ENCODE measurements at places on chromosomes 11 and 22.

DNA sequence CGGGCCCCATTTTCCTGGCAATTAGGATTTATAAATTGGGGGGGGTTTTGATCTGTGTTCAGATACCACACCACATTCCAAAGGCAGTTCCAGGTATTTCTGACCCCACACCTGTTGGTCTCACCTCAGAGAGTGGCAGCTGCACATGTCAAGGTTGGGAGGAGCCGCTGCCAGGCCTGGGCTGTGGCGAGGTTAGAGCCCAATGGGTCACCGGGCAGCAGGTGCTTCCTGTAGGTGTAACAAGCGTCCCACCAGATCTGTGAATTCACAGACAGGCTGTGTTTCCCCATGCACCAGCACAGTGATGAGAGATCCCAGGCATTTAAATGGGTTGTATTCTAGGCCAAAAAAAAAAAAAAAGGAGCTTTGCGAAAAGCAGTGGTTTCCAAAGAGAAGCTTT lies 58.6 kb downstream of the CABIN1 start:
- DNase-seq: no peak

DNA sequence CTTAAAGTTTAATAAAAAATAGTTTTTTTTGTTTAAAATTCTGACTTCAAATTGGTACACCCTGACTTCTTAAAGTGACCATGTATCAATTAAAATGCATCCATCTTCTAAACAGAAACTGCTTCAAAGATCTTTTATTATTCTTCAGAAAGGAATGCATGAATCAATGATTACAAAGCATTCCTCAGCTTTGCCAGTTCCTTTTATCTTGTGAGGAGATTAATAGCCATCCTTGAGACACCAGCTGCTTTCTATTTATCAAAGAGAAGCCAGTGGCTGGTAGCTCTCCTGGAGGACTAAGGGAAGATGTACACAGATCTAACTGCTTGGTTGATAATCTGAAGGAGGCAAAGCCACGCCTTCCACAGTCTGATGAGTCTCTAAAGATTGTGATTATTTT lies 2222.5 kb downstream of the LRRC4C start:
- DNase-seq: no peak

- no peak for DNase-seq
Measured at GRCh38 chr11:9914064-9914463, 250.2 kb downstream of the SWAP70 start.

DNA sequence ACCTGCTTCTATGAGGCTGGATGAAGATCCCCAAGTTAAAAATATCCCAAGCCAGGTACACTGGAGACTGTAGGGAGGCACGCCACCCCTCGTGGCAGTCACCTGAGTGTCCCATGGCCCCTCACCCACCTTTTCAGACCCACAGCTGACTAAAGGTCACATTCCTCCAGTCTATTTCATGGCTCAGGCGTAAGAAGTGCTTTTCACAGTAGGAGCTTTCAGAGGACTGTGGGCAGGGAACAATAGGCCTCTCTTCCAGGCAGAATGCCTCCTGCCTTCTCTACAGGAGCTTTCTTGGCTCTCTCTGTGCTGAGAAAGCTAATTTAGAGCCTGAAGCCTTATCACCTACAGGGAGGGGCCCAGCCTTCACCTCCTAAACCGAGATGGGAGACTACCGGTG lies 73.8 kb downstream of the C11orf58 start:
- no peak for DNase-seq

DNA sequence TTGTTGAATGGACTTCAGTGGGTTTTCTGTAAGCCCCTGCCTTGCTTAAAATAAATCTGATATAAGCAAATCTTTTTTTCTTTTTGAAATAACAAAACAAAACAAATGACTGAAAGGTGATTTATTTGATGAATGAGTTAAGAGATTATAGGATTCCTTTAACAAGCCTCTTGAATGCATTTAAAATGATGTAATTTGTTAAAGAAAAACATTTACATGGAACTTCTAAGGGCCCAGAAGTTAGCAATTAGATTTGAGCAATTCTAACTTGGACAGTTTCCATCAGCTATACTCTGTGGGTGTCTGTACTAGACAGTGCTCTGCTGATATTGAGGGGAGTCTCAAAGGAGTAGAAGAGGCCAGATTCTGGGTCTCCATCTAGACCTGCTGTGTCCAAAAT lies 143.5 kb upstream of the RAG2 start:
- no peak for DNase-seq

Data from stimulated activated CD8-positive, alpha-beta memory T cell treated with anti-CD3 and anti-CD28 coated beads, Interleukin-15, amount 100 ng/mL, for 48 hours (primary cell).